ENCODE measurements at places on chromosomes 1 and 21.

DNA sequence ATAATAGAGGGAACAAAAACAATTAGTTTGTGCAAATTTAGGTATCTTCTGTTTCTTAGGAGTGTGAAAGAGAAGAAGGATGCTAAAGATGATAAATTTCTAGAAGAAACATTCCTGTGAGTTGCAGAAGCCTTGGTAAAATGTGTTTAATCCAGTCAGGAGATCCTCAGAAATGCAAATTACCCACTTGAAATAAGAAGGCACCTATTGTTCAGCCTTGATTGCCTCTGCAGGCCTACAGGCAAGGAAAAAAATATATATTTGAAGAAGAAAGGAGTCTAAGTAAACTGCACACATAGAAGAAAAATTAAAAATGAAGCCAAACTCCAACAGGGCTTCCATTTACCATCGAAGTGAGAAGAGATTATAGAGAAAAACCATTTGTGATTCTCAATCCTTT, 51.0 kb upstream of the LHX8 start:
- no peak for DNase-seq

DNA sequence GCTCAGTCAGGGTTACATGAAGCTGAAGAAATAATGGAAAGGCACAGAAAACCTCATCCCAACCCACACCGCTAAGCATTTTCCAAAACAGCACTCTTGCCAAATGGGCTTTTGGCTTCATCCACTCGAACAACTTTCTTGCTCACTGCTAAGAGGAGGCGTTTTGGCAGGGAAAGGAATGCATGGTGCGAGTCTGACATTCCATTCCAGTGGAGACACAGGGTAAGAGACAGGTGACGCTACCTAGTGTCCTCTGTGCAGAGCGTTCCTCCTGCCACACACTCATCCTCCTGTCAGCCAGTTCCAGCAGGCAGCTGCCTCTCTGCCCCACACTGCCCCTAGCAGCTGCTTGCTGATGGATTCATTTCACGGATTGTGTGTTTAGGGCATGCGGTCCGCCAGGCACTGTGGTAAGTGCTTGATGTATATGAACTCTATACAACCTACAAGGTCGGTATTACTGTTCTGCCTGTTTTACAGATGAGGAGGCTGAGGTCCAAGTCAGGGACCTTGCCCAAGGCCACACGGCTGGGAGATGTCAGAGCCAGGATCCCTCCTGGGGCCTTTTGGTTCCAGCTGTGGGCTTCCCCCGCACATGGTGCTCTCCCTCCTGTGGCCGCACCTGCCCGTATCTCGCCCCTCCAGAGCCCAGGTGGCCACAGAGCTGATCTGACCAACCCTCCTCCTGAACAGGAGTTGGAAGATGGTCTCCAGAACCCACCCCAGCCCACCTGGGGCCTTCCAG, 25.7 kb upstream of the BACE2 start:
- no peak for DNase-seq

DNA sequence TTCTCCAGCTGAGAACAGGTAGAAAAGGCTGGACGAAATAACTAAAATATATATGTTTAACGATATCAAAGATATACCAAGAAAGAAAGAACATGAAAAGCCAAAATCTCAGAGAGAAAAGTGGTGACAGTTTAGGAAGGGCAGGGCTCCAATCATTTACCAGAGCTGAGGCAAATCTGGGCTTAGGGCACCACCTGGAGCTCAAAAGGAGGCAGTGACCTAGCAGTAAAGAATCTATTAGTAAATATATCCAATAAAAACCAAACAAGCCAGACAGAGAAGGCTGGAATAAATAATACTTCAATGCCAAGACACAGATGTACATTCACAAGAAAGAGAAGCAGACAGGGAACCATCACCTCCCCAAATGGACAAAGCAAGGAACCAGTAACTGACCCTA, 43.5 kb downstream of the CHIA start:
- DNase-seq = no peak

DNA sequence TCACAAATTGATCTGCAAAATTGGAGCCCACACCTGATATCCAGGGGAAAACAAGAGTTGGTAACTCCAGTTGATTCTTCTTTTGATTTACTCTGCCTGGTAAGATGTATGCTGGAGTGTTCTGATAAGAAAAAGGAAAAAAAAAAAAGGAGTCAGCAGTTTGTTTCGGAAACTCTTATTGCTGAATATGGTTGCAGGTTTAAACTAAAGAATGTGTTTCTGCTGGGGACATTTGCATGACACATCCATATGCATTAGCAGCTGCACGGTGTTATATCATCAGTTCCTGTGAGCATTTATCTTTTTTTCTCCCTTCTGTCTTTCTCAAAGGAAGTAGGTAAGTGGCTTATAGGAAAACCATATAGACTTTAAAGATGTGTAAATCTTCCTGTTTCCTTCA, 418.5 kb upstream of the ESRRG start:
- DNase-seq = no peak

- DNase-seq = no peak
These were observed 51.9 kb downstream of the KLHDC7A start for GRCh38 chr1:18532390-18533170.
